ENCODE measurements at places on chromosomes 16 and 17.

GRCh38 chr17:28950752-28951427, 428 bp downstream of the PHF12 start:
- DNase-seq: no peak

DNA sequence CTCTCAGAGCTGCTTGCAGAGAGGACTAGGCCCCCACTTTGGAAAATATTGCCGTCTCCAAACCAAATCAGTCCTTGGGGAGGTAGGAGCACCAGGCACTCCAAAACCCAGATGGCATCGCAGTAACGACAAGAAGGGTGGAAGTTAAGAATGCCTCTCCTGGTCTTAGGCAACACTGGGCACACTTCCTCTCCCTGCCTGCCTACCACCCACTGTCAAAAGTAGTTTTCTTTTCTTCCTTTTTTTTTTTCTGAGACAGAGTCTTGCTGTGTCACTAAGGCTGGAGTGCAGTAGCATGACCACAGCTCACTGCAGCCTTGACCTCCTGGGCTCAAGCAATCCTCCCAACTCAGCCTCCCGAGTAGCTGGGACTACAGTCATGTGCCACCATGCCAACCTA, 47.2 kb downstream of the SRL start:
- DNase-seq: no peak

- DNase-seq: peak; percentile 41
These were observed 72.7 kb upstream of the MYOCD start for GRCh38 chr17:12592941-12593340.

DNA sequence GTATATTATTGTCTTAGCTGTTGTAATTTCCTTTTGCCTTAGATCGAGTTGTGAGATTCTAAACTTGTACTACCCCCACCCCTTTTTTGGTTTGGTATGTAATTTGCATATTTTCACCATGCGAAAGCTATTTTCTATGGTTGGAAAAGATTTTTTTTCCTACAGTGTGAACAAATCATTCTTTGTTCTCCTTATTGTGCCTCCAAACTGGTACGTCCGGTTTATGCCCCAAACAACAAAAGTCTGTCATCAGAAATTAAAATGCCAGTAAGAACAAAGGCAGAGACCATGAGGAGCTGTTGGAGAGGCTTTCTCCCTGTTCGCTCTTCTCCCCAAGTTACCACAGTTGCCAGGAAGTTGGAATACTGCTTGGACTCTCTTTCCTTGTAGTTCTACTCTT, 66.1 kb downstream of the BCAS3 start:
- no peak for DNase-seq

GRCh38 chr17:2034157-2034556, 4.2 kb downstream of the DPH1 start:
- peak; percentile 83 for DNase-seq

Measured in kidney glomerular epithelial cell (primary cell).